ENCODE measurements at places on chromosomes 6 and 20.
A peak's percentile ranks its signal among the peaks of the same experiment; 100 is the strongest.

GRCh38 chr20:8755340-8756118 is 313.4 kb upstream of the PLCB4 start:
- H3K36me3 ChIP-seq, result no peaks in the 10 kb centered on the region
- H3K4me3 ChIP-seq, result no peak overlapping the region
- DNase-seq, result no peak

DNA sequence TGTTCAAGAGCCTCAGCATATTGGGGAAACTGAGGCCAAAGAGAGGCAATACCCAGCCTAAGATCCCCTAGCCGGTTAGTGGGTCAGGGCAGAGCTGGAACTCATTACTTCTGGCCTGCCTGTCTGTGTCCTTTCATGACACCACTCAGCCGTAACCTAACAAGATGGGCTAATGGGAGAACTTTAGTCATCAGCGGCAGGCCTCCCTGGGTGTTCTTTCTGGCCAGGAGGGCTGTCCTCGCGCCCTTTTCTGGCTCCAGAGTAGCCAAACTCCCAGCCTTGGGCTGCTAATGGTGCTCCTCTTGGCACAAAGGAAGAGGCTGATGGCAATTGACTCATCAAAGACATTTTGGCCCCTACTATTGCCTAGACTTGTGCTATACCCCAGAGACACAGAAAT is 76.6 kb downstream of the NCR2 start:
- peaks cover 6% of the 10 kb centered on the region for H3K4me1 ChIP-seq
- no peak for DNase-seq
- H3K27ac ChIP-seq, result no peak overlapping the region
- no peak overlapping the region for H3K4me3 ChIP-seq
- no peaks in the 10 kb centered on the region for H3K36me3 ChIP-seq

DNA sequence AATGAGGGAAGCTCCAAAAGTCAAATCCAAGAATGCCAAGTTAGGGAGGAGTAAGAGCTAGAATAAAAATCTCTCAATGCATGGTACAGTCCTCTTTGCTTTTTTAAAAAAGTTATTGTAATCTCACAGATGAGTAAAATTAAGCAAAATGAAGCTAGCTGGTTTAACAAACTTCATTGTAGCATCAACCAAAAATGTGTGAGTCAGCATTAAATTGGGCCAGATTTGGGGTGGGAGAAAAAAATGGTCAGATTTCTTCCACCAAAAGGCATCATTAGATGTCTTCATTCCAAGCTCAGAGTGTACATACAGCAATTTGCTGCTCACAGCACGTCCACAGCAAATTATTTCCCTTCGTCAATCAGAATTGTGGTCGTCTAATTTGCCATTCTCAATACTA is 441.5 kb upstream of the FLRT3 start:
- no peaks in the 10 kb centered on the region for H3K36me3 ChIP-seq
- H3K27me3 ChIP-seq, result no peaks in the 10 kb centered on the region
- no peak overlapping the region for H3K27ac ChIP-seq
- no peak for DNase-seq
- no peak overlapping the region for H3K4me3 ChIP-seq

DNA sequence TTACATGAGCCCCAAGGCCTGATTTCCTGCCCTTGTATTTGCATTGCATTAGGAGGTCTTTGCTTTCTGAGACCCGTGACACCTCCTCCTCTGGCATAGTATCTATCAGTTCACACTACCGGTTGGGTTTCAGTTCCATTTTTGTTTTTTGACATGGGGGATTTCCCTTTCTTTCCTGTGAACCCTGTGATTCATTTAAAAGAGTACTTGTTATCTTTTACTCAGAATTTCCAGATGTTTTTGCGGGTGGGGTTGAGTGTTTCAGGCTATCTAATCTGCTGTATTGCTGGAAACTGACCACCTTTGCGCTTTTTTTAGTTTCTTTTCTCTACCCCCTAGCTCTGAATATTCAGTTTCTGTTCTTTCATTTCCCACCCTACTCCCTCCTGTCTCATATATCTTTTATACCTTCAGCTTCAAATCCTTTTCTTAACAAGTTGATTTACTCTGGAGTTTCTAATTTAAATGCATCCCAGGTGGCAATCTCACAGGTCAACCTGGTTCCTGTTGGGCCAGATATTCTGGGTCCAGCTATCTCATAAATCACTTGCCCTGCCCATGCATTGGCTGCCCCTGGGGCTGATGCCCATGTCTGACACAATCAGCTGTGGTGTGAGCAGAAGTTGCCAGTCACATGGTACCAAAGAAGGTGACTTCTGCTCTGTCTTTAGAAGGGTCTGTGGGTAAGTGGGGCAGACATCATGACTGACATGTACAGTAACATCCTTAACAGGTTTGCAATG is 14.3 kb upstream of the NCOA3 start:
- H3K27me3 ChIP-seq, result no peaks in the 10 kb centered on the region
- peak overlapping the region; percentile 60 for H3K4me3 ChIP-seq
- H3K4me1 ChIP-seq, result peaks cover 53% of the 10 kb centered on the region
- H3K36me3 ChIP-seq, result no peaks in the 10 kb centered on the region
- DNase-seq, result peak; percentile 69
- H3K27ac ChIP-seq, result peak overlapping the region; percentile 99

DNA sequence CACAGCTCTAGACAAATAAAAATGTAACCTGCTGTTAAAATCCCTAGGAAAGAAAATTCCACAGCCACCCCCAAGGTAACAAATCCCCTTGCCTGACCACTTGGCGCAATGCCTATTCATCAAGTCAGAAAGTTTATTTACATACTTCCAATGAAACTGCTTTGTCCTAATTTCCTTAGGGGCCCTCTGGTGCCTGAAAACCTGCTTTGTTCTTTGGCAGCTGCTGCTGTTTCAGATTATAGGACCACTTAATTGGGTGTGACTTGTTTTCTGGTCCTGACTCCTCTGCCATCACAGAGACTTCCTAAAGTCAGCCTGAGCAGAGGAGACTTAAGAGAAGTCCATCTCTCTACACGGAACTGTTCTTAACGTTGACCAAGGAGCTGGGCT is 323.6 kb downstream of the UBE3D start:
- no peaks in the 10 kb centered on the region for H3K4me1 ChIP-seq
- no peaks in the 10 kb centered on the region for H3K36me3 ChIP-seq
- H3K27me3 ChIP-seq, result no peaks in the 10 kb centered on the region
- DNase-seq, result no peak

DNA sequence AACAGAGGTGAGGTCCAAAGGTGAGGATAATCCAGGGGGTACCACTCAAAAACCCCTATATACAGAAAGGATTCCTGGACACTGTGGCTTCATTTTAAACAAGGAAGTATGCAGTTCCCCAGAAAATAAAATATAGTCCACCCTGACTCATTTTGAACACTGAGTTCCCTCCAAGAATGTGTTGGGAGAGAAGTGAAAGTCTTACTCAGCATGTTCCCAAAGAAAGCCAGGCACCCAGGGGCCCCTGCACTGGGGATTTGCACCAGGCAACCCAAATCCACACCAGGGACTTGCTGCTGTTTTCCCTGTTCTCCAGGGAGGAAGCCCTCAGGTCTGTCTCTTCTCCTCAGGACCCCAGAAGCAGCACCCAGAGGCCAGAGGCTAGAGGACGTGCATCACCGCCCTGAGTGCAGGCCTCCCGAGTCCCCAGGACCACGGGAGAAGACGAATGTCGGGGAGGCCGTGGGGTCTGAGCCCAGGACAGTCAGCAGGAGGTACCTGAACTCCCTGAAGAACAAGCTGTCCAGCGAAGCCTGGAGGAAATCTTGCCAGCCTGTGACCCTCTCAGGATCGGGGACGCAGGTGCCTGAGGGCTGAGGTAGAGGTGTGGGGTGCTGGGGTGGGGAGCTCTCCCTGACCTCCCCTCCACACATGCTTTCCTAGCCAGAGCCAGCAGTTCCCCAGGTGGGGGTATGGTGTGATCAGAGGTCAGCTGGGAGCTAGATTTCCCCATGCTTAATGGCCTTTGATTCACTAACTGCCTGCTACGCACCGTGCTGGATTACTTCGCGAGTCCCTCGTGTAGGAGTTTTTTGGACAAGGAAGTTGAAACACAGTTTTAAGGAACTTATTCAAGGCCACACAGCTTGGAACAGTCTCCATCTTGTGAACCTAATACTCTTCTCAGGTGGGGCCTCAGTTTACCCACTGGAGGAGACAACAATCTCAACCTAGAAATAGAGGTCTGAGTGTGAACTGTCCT is 3.3 kb downstream of the FGD2 start:
- no peaks in the 10 kb centered on the region for H3K36me3 ChIP-seq
- no peak overlapping the region for H3K4me3 ChIP-seq
- DNase-seq, result no peak
- H3K27me3 ChIP-seq, result no peaks in the 10 kb centered on the region

DNA sequence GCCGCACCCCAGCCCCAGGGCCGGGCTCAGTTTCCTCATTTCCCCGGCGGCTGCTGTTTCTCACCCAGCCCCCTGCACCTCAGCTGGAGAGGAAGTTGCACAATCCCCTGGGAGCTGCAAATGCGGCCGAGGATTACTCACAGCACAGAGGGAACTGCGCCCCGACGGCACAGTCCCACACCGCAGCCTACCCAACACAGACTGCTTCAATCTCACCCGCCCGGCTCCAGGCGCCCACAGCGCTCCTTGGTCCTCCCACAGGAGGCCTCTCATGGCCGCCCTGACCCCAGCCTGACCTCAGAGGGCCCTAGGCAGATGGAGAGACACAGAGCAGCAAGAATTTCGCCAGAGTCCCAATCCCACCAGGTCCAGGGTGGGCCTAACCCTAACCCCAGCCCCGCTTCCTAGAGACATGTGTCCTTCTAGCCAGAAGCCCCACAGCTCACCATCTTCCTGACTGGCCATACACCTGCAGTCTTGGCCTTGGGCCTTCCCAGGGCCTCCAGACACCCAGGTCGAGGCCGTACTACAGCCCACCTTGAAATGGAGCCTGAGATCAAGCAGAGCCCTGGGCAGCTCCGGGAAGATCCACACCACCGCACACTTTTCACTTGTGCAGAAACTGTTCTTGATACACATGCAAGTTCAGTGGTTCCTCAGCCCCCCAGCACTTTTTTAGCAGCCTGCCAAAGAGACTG is 11.7 kb downstream of the TFEB start:
- H3K27me3 ChIP-seq, result no peaks in the 10 kb centered on the region
- peaks cover 5% of the 10 kb centered on the region for H3K4me1 ChIP-seq
- no peak for DNase-seq
- no peak overlapping the region for H3K4me3 ChIP-seq
- H3K27ac ChIP-seq, result no peak overlapping the region
- H3K36me3 ChIP-seq, result no peaks in the 10 kb centered on the region

DNA sequence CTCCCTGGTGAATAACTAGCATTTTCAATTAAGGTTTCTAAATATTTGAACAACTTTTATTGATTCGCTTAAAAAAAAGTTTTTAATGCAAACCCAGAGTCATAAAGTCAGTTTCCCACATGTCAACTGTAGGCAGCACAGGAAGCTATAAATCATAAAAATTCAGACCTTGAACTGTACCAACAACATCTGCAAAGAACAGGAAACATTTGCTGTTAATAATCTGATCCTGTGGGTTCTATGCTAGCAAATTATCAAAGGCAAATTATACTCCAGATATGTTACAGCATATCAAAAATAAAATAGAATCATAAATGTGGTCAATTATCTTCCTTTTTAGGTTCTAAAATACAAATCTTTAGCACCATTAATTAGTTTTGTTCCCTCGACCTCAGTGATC is 16.6 kb upstream of the MAP7 start:
- H3K4me1 ChIP-seq, result peaks cover 14% of the 10 kb centered on the region
- no peak overlapping the region for H3K27ac ChIP-seq
- DNase-seq, result no peak

GRCh38 chr20:48771542-48771941 is 56.3 kb downstream of the PREX1 start:
- H3K27me3 ChIP-seq, result no peaks in the 10 kb centered on the region
- no peak overlapping the region for H3K4me3 ChIP-seq
- H3K27ac ChIP-seq, result no peak overlapping the region
- peaks cover 34% of the 10 kb centered on the region for H3K36me3 ChIP-seq
- peaks cover 59% of the 10 kb centered on the region for H3K4me1 ChIP-seq

GRCh38 chr6:46651816-46652215 is 802 bp downstream of the CYP39A1 start:
- peaks cover 53% of the 10 kb centered on the region for H3K27me3 ChIP-seq
- no peak overlapping the region for H3K27ac ChIP-seq
- DNase-seq, result no peak
- H3K36me3 ChIP-seq, result no peaks in the 10 kb centered on the region
- peaks cover 14% of the 10 kb centered on the region for H3K4me1 ChIP-seq

DNA sequence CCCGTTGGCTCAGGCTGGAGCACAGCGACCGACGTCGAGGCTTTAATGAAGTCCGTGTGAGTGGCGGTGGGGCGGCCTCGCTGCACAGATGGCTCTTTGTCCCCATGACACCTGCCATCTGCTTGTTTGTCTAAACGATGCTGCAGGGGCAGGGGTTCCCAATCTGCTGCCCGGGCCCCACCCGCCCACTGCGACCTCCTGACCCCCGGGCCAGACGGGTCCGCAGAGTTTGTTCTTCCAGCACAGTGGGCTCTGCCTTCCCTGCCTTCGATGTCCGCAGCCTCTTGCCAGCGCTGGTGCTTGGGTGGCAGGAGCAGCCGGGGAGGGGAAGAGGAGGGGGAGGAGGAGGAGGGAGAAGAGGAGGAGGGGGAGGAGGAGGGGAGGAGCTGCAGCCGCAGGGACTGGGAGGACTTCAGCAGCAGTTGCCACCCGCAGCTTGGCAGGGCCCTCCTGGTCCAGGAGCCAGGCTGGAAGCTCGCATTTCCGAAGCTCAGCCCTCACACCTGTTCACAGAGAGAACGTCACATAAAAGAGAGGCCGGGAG is 210.0 kb downstream of the DLL1 start:
- no peaks in the 10 kb centered on the region for H3K36me3 ChIP-seq
- H3K4me3 ChIP-seq, result no peak overlapping the region
- H3K4me1 ChIP-seq, result peaks cover 7% of the 10 kb centered on the region
- no peak overlapping the region for H3K27ac ChIP-seq
- H3K27me3 ChIP-seq, result peaks cover 13% of the 10 kb centered on the region

GRCh38 chr6:32689531-32690501 is 23.4 kb upstream of the HLA-DQB1 start:
- peaks cover 24% of the 10 kb centered on the region for H3K4me1 ChIP-seq
- H3K4me3 ChIP-seq, result no peak overlapping the region
- H3K27me3 ChIP-seq, result peaks cover 40% of the 10 kb centered on the region
- no peak overlapping the region for H3K27ac ChIP-seq

Measured in activated T-helper 2 cell treated with anti-CD3 and anti-CD28 coated beads, Interferon-gamma antibody, Interleukin-2, Interleukin-4, amounts not matched to agents 10 μg/mL and 5 μg/mL and 100 μg/mL, durations not matched to agents 14 hours and 24 hours and 36 hours (primary cell).